ENCODE measurements at places on chromosomes 3 and 15.
A peak's percentile ranks its signal among the peaks of the same experiment; 100 is the strongest.

GRCh38 chr15:64851503-64851840 lies 9.8 kb downstream of the PLEKHO2 start:
- no peak for DNase-seq

GRCh38 chr3:111336511-111336910 lies 205.5 kb upstream of the CD96 start:
- no peak for DNase-seq

- no peak for DNase-seq
Measured at GRCh38 chr15:69701198-69701597, 248.6 kb downstream of the RPLP1 start.

DNA sequence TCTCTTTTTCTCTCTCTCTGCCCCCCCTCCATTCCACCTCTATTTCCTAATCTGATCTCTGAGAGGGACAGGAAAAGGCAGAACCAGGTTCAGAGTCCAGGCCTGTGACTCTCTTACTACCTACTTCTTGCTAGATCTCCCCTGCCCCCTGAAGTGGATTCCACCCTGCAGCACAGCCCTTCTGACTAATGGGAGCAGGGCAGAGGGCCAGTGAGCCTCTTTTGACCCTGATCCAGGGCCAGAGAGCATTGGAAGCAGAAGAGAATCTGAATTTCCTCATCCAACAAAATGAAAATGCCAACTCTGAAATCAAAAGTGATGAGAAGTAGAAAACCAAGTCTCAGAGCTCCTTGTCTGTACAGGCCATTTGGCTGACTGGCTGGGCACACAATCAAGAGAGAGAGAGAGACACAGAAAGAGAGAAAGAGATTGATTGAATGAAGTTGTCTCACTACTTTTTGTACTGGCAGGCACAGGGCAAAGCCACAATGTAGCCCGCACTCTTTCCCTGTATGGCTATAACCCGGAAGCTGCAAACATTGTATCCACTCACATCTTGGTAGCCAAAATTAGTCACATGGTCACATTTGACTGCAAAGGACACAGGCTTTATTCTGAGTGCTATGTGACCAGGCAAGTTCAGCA lies 31.6 kb upstream of the GLCE start:
- no peak for DNase-seq

DNA sequence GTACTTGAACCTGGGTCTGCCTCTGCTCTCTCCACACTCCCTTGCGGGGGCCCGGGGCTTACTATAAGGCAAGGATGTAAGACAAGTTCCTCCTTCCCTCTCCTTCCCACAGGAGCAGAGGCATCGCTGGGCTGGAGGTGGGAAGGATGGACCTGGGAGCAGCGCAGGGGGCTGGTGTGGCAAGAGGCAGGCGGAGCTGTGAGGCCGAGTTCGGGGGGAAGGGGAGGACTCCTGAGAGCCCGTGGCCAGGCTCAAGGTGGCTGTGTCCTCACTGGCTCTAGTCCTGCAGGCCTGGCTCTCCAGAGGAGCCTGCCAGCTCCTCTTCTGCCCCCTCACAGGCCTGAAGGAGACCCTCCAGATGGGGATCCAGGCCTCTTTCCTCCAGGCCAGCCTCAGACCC lies 1.0 kb upstream of the NR2E3 start:
- no peak for DNase-seq

GRCh38 chr3:169686874-169687273 lies 23.4 kb upstream of the MECOM start:
- no peak for DNase-seq

DNA sequence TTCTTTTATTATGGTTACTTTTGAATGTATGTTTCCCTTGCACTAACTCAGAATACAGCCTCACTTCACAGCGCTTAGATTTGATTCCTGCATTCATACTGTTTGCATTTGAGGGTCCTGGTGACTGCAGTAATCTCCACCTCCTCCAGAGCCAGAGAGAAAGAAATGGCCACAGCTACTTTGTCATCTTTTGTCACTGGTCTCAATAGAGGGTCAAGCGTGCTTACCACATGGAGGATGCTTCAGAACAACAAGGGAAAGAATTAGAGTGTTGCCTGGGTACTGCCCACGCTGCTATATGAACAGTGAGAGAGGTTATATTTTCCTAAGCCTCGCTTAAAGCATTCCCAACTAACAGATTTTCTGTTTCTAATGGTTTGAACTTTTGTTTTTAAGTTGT lies 190.1 kb downstream of the TP63 start:
- no peak for DNase-seq

- DNase-seq = peak; percentile 57
Measured at GRCh38 chr3:170585937-170586310, at the start of gene SLC7A14. SLC7A14 (minus strand) TSS chr3:170586075; CDS start chr3:170526936, 59,139 bp downstream.

DNA sequence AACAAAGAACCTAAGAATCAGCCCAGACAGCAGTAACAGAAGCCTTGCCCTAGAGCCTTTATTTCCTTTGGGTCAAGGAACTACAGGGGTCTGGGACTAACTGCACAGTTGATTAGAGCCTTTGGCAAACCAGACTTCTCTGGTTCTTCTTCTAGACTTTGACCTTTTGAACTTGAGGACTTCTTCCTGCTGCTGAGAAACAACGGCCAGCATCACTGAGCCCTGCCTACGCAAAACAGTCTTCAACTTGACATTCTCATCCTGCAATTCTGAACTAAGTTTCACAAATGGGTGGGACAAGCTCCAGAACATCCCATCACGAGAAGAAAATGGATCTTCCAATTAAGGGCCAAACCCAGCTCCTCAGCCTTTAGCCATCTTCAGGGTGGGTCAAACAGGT lies 31.4 kb downstream of the CMTM6 start:
- DNase-seq = no peak

DNA sequence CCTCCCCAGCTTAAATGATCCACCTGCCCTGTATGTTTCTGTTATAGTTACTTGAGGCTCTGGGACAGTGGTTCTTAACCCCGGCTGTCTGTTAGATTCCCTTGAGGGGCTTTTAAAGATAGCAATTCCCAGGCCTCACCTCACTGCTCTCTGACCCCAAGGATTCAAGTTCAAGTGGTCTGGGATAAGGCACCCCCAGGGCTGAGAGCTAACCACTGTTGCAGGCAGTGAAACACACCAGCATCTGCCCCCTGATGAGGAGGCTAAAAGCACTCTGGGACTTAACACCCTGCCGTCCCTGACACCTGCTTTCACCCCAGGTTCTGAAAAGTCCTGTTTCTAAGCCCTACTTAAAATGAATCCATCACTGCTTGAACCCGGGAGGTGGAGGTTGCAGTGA lies 103.7 kb downstream of the LRRK1 start:
- DNase-seq = no peak

GRCh38 chr3:45679805-45680204 lies 9.4 kb upstream of the SACM1L start:
- DNase-seq = no peak

- no peak for DNase-seq
Measured at GRCh38 chr3:144557515-144557914, 585.9 kb downstream of the DIPK2A start.

GRCh38 chr3:185912929-185913901 lies 24.6 kb downstream of the TRA2B start:
- DNase-seq = no peak

GRCh38 chr15:93150910-93151881 lies 62.2 kb upstream of the RGMA start:
- DNase-seq = no peak

DNA sequence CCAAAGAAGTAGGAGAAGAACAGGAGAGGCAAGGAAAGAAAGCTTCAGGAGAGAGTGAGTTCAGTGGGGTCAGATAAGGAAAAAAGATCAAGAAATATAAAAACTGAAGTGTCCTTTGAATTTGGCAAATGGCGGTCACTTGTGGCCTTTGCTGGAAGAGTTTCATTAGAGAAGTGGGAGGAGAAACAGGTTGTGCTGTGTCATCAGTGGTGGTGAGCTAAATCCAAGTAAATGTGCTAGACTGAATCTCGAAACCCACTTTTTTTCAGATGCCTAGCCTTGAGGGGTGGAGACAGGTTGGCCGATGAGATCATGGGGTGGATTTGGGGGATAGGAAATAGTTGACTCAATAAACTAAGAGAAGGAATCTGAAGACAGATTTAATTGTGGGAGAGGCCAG lies 43.7 kb downstream of the CHRD start:
- DNase-seq = no peak

DNA sequence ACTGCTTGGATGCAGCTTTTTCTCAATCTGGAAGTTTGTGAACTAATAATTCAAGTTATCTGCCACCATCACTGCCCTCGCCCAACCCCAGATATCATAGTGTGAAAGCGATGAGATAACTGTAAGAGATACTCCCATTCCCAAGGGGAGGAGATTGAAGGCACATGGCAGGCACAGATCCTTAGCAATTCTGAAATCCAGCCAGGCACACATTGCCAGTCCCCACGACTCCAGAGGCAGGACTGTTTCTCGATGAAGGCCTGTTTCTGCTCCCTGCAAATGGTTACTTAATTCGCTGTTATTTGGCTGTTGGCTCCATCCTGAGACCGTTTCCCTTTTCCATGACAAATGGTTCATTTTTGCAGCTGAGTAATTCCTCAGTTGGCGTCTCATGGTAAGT lies 63.2 kb upstream of the NEDD4 start:
- no peak for DNase-seq

GRCh38 chr15:101698314-101698713 lies 26.0 kb downstream of the TARS3 start:
- no peak for DNase-seq

GRCh38 chr3:49341996-49342395 lies 2.1 kb upstream of the USP4 start:
- no peak for DNase-seq

- no peak for DNase-seq
Measured at GRCh38 chr3:27219127-27219845, 149.9 kb downstream of the NEK10 start.

- DNase-seq = no peak
Measured at GRCh38 chr15:22888120-22888859, 49.8 kb downstream of the NIPA2 start.

GRCh38 chr3:142434503-142434902 lies 13.3 kb downstream of the XRN1 start:
- no peak for DNase-seq

DNA sequence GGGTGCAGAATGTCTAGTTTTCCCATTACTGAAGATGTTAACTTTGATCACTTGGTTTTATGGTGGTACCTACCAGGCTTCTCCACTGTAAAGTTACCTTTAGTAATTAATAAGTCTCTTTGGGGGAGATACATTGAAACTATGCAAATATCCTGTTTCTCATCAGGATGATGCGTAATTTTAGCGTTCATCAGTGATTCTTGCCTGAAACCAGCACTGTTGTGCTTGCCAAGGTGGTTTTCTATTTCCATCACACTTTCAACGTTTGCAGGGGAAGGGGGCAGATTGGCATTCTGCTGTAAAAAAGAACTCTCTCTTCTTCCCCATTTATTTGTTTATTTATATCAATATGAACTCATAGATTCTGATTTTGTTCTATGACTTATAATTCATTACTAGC lies 61.0 kb downstream of the SSR3 start:
- DNase-seq = no peak

DNA sequence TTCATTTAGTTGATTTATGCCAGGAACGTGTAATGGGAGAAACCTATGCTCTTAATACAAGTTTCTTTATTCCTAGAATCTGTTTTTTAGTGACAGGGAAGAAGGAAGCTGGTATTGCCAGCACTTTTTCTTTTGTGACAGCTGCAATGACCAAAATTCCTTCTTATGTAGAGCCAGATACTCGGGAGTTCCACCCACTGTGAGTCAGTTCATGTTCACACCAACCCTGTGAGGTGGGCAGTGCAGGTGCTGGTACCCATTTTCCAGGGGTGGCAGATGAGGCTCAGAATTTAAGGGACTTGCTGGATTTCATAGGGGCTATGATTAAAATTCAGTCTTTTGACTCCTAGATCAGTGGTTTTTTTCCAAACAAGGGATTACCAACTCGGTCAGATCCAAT lies 34.7 kb downstream of the OXNAD1 start:
- DNase-seq = no peak

DNA sequence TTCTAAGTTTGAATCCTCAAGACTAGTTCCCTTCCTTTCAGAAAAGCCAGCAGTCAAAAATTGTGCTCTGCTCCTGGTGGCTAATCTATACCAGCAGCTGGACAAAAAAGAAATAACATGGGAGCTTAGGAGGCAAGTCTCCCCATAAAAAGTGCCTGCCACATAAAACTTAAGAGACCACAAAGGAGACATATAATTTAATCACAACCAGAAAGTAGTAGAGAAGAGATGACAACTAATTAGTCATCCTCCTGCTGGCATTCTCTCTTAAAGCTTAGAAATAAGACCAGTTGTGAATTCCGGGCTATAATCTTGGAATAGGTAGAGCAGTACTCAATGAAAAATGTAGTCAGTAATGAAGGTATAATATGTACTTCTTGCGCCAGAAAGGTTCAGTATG lies 20.2 kb upstream of the IMPG2 start:
- no peak for DNase-seq

GRCh38 chr15:65790694-65791334 lies 1.3 kb downstream of the DENND4A start:
- DNase-seq = no peak

DNA sequence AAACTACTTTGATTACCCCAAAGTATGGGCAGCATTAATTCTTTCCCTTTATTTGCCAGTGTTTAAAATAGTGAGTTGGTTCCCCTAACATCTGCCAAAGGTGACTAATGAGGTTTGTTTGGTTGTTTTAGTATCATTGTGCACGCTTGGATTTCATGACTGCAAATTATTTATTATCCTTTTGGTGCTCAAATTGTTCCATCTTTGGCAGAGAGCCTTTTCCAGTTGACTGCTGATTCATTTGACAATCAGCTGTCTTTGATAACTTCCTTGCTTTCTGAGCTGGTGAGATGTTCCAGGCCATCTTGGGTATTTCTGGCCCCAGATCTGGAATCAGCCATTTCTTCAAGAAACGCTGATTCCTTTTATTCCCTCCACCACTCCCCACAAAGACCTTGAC lies 8.9 kb downstream of the DLEC1 start:
- DNase-seq = no peak

DNA sequence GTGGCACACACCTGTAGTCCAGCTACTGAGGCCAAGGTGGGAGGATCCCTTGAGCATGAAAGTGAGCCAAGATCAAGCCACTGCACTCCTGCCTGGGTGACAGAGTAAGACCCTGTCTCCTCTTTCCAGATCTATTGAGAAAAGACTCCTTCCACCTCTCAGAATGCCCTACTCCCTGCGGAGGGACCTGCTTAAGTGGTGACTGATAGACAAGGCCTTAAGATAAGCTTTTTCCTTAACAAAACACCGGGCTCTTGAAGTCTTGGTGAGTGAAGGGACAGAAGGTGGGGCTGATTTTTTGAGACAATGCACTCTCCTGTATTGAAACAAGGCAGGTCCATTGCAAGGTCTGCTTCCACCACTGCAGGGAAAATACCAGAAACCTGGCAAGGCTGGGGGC lies 338.4 kb upstream of the FRG2C start:
- DNase-seq = no peak

GRCh38 chr3:58261954-58262666 lies 24.5 kb downstream of the ABHD6 start:
- no peak for DNase-seq

Data from NCI-H510A treated with DMSO at 0.1 percent for 48 hours (cell line).